AG04449 (cell line): ENCODE measurements at places on chromosomes 1 and 21.

GRCh38 chr1:115199416-115200132 lies 110.3 kb upstream of the TSPAN2 start:
- DNase-seq = no peak

DNA sequence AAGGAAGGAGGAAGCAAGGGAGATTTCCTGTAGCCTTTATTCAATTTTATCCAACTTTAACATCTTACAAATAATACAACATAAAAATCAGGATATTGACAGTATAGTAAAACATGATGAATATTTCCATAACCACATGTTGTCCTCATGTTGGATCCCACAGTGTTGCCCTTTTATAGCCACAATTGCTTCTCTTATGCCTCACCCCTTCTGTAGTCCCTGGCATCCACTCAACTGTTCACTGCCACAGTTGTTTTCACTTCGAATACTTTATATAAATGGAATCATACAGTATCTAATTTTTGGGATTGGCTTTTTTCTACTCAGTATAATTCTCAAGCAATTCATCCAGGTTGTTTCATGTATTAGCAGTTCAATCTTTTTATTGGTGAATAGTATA lies 44.8 kb downstream of the SRSF11 start:
- DNase-seq = no peak

- DNase-seq = no peak
These were observed 52.1 kb upstream of the ZBTB40 start for GRCh38 chr1:22399421-22400091.

GRCh38 chr1:230281556-230281955 lies 144.6 kb downstream of the PGBD5 start:
- no peak for DNase-seq

DNA sequence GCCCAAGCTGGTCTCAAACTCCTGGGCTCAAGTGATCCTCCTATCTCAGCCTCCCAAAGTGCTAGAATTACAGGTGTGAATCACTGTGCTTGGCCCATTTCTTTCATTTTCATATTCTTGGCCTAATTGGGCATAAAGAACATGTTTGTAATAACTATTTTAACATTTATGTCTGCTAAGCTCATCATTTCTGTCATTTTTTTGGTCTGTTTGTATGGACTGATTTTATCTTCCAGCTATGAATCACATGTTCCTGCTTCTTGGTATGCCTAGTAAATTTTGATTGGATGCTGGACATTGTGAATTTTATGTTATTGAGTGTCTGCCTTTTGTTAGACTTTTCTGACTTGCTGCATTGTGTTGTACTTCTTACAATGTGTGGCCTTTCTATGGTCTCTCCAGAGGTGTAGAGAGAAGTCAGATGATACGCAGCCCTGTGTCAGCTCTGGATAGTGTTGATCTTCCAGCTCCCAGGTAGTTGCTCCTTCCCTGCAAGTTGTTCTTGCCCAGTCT lies 39.0 kb upstream of the PPM1J start:
- DNase-seq = no peak

GRCh38 chr1:8294170-8294697 lies 23.7 kb upstream of the SLC45A1 start:
- no peak for DNase-seq

DNA sequence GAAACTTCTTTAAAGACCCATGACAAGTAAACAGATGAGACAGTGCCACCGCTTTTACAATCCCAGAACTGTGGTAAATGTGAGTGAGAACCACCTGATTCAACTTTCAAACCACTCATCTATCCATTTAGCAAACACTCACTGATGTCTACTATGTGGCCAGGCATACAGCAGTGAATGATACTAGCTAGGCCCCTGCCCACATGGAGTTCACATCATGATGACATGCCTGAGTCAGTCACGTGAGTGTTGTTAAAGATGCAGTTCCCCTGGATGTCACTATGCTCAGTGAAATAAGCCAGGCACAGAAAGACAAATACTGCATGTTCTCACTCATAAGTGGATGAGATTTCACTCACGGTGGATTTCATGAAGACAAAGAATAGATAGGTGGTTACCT lies 28.4 kb downstream of the STX6 start:
- no peak for DNase-seq

DNA sequence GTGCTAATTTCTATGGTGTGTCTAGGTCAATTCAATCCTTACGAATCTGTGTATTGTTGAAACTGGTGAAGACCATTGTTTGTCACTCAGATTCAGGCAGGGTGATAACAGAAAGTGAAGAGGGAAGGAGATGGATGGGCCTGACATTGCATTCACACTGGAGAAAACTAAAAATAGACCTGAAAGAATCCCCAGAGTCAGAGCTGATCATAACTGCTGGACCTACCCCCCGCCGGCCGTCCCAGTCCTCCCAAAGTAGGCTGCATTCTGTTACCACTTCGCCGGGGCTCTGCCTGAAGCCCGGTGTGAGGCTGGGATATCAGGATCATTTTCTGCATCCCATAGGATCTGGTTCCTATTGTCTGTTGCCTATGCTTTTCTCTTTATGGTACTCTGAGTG lies 121.1 kb downstream of the NUF2 start:
- DNase-seq = no peak
